Mesothelial cell of epicardium (in vitro differentiated cells): ENCODE measurements at places on chromosomes 11 and 22. TPM values are rescaled to one million over a fixed set of nuclear protein-coding genes. Genes with fewer than 3 reads are reported as not detected.

GLYATL2 gene
- total RNA-seq, result not detected in 3 replicates

DNA sequence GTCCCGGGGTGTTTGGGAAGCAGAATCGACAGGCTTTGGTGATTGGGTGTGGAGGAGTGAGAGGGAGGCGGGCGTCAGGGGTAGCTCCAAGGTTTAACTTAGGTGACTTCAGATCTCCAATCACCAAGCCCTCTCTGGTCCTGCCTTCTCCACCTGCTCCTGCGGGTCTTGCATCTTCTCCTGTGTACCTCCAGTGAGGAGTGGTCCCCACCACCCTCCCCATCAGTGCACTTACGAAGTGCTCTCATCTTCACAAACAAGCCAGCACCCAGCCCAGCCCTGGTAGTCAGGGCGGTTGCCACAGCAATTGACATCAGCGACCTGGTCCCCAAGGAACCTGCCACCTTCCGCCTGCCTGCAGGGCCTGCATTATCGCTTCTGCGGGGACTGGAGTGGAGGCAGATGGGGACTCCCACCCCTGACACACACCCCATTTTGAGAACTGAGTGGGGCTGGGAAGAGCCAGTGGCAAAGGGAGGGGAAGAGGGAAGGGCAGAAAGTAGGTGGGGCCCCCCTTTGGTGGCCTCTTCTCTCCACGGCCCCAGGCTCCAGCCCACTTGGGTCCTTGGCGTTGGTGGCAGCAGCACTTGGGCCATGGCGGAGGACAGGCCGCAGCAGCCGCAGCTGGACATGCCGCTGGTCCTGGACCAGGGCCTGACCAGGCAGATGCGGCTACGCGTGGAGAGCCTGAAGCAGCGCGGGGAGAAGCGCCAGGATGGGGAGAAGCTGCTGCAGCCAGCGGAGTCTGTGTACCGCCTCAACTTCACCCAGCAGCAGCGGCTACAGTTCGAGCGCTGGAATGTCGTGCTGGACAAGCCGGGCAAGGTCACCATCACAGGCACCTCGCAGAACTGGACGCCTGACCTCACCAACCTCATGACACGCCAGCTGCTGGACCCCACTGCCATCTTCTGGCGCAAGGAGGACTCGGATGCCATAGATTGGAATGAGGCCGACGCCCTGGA lies at the start of gene OMP:
Gene OMP, plus strand, starts transcription at position 595 of the 965 bp plus-strand sequence. Its CDS starts 0 bp downstream, at position 595.
- no peak for DNase-seq
- H3K27me3 ChIP-seq, result no peaks in the 10 kb centered on the region
- H3K27ac ChIP-seq, result no peak within 1 kb of the TSS
- no peak within 1 kb of the TSS for H3K4me3 ChIP-seq
- H3K36me3 ChIP-seq, result peaks cover 8% of the 10 kb centered on the region

CDKN1C gene
- 132 to 148 TPM (median 146 TPM) in 3 replicates for total RNA-seq

DNA sequence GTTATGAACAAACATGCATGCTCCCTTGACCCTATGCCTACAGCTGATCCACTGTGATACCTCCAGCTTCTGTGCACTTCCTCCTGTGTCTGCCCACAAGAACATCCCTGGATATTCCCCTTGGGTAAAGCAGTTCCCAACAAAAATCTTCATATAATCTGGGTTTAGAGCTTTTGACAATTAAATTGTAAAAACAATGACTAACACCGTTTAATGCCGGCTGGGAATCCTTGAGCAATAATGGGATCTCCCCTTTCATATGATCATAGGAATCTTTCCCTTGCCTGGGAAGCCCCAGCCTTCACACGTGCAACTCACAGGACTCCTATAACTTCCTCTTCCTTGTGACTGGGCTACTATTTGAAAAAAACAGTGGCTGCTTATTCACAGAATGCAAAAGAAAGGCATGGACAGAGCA lies 6.3 kb upstream of the ZC3H12C start:
- no peaks in the 10 kb centered on the region for H3K36me3 ChIP-seq
- peaks cover 4% of the 10 kb centered on the region for H3K27me3 ChIP-seq
- H3K27ac ChIP-seq, result no peak overlapping the region
- H3K4me3 ChIP-seq, result no peak overlapping the region
- no peak for DNase-seq
- peaks cover 17% of the 10 kb centered on the region for H3K4me1 ChIP-seq

- peak overlapping the region; percentile 74 for H3K27ac ChIP-seq
- H3K27me3 ChIP-seq, result no peaks in the 10 kb centered on the region
- H3K4me1 ChIP-seq, result peaks cover 20% of the 10 kb centered on the region
- peaks cover 12% of the 10 kb centered on the region for H3K36me3 ChIP-seq
These were observed 22.7 kb upstream of the XBP1 start for GRCh38 chr22:28822930-28823551.

- peaks cover 6% of the 10 kb centered on the region for H3K27me3 ChIP-seq
- H3K4me1 ChIP-seq, result no peaks in the 10 kb centered on the region
- H3K27ac ChIP-seq, result no peak overlapping the region
- no peaks in the 10 kb centered on the region for H3K36me3 ChIP-seq
These were observed 3.6 kb downstream of the DUSP8 start for GRCh38 chr11:1568441-1568911.

TUBA8 gene
- total RNA-seq, result 2.4 to 2.9 TPM (median 2.5 TPM) in 3 replicates

DNA sequence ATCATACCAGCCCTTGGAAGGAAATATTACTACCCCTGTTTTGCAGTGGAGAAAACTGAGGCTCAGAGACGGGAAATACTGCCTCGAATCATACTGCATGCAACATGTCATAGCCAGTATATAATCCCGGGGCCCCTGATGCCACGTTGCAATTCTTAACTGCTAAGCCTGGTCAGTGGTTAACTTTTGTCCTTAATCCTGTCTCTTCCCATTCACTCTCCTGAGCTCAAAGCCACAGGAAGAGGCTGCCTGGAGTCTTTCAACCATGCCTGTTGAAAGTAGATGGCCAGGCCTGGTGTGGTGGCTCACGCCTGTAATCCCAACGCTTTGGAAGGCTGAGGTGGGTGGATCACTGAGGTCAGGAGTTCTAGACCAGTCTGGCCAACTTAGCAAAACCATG lies 166.6 kb downstream of the MIAT start:
- no peak overlapping the region for H3K27ac ChIP-seq
- H3K36me3 ChIP-seq, result peaks cover 3% of the 10 kb centered on the region
- peaks cover 24% of the 10 kb centered on the region for H3K27me3 ChIP-seq
- peaks cover 15% of the 10 kb centered on the region for H3K4me1 ChIP-seq

- H3K4me3 ChIP-seq, result no peak overlapping the region
- no peak overlapping the region for H3K27ac ChIP-seq
- DNase-seq, result no peak
- peaks cover 5% of the 10 kb centered on the region for H3K27me3 ChIP-seq
- H3K4me1 ChIP-seq, result peaks cover 14% of the 10 kb centered on the region
- H3K36me3 ChIP-seq, result no peaks in the 10 kb centered on the region
These were observed 1.4 kb downstream of the USP47 start for GRCh38 chr11:11843211-11843621.

C11orf86 gene
- not detected in 3 replicates for total RNA-seq

VPREB1 gene
- total RNA-seq, result not detected in 3 replicates

SOX6 gene
- 43.7 to 49.0 TPM (median 46.4 TPM) in 3 replicates for total RNA-seq
